Activated CD4-positive, alpha-beta T cell treated with anti-CD3 and anti-CD28 coated beads for 36 hours (primary cell): ENCODE measurements at places on chromosomes 7 and 10. TPM values are rescaled to one million over a fixed set of nuclear protein-coding genes. Genes with fewer than 3 reads are reported as not detected.

Gene PIP
- total RNA-seq = not detected

Gene FAM237B
- not detected for total RNA-seq

Gene GPAM
- total RNA-seq = 7.5 TPM

Gene SAMD9
- 10.7 TPM for total RNA-seq

Gene MEIG1
- 0.81 TPM for total RNA-seq

DNA sequence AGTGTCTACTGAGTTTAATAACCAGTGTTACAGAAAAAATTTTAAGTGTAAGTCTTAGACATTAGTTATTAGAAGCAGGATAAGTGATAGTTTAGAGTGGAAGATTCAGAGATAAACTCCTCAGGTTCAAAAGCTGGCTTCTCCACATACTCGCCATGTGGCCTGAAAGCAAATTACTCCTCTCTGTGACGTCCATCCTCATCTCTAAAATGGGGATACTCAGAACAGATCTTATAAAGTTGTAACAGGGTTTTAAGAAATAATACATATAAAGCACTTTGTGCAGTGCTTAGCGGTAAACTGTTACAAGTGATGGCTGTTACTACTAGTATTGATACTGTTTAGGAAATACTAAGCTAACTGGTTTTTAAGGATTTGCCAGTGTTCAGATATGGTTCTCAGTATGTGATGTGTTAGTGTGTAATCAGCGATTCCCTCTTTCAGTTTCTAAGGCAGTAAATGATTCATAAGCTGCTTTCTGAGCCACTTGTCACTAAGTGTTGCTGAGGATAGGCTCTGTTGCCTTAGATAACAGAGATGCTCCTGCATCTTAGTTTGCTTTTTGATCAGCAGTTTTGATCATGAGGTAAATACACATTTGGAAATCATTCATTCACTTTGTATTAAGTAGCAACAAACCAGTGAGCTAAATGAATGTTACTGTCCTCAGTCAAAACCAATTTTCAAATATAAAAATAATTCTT, 58.7 kb downstream of the CYP51A1 start:
- no peak for DNase-seq

- no peak for DNase-seq
Measured at GRCh38 chr7:4815609-4816418, 40.4 kb downstream of the AP5Z1 start.

GRCh38 chr10:24197263-24197662, 11.7 kb upstream of the KIAA1217 start:
- no peak for DNase-seq

GRCh38 chr7:30424506-30424905, 54.1 kb downstream of the NOD1 start:
- no peak for DNase-seq

DNA sequence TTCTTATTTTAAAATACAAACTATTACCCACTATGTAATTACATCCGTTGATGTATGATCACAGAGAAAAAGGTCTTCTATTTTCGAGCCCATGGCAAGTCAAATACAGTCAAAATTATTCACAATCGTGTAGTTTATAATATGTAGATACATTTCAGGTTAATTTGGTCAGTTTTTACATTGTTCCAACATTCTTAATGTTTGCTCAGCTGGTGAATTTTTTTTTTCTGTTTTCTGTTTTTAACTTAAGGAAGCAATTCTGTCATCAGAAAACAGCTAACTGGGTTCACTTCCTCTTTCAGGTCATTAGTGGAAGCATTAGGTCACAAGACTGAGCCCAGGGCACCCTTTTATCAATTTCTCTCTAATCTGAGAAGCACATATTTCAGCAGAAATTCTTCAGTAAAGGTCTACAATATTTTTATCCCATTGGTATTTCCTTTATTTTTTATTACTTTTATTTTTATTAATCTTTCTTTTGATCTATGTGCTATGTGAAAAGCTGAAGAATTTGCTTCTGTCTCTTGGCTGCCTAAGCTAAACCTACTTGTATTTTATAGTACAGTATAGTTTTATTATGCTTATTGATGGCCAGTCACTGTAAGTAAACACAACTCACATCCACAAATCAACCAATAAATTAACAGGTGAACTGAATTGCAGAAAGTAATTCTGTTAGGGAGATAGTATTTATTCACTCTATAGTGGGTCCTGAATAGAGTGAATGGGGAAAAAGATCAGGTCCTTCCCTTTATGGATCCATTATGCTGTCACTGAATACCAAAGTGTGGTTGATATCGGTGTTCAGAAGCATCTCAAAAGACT, 84.6 kb downstream of the ICA1 start:
- DNase-seq = no peak

- no peak for DNase-seq
Measured at GRCh38 chr7:23539494-23539907, 7.7 kb upstream of the TRA2A start.

DNA sequence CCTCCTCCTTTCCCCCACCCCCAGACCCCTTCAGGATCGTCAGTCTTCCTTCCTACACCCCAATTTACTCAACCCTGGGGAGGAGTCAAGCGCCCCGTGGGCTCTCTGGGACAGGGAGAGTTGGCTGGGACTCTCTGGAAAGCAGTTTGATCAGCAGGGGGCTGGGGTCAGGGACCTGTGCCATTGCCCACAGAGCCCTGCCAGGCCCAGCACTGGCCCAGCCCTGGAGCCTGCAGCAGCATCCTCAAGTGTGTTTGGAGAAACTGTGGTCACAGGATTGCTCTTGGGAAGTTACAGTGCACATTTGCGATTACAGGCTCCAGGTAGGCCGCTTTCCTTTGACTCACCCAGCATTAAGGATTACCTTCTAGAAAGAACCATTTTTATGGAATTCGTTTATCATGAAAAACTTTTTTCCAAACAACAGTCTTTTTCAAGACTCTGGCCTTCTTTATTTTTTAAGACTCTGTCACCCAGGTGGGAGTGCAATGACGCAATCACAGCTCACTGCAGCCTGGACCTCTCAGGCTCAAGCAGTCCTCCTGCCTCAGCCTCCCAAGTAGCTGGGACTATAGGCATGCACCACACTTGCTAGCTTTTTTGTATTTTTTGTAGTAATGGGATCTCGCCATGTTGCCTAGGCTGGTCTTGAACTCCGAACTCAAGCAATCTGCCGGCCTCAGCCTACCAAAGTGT, 50.7 kb downstream of the CHST3 start:
- no peak for DNase-seq

GRCh38 chr10:76036111-76036940, 604.9 kb downstream of the LRMDA start:
- peak; percentile 73 for DNase-seq

DNA sequence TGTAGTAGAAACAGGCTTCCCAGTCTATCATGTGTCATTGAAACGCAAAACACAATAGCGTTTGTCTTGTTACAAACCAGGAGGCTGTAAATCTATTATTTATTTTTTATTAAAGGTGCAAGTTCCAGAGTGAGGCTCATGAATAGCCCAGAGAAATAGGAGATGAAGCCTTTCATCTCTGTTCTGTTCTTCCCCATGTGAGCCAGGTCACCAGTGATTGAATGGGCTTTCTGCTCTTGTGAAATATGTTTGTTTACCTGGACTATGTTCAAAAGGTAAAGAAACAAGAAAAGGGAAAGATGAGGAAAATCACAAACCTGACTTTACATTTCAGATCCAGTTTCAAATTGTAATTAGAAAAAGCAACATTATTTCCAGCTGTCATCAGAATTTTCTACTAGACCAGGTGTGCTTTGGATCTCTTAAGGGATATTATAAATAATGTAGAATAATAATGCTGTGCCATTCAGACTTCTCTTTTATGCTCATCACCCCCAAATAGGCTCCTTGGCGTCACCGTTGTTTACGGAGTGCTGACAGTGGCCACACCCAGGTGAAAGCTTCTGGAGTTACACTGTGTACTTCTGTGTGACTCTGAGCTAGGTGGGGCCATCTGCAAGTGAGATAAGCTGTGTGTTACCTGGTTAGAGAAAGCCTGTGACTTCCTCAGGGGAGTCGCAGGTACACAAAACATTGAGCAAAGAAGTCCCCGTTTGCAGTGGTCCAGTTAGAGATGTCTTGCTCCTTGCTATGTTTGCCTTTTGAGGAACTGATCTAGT, 274.9 kb downstream of the SDK1 start:
- DNase-seq = no peak

DNA sequence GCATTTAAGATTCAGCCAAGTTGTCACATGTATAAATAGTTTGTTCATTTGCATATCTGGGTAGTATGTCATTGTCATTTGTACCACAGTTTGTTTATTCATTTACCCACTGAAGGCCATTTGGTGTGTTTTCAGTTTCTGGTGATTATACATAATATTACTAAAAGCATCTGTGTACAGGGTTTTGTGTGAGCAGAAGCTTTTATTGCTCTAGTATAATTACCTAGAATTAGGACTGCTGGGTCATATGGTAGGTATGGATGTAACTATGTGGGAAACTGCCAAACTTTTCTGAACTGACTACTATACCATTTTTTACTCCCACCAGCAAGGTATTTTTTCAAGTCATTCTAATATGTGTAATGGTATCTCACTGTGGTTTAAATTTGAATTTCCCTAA, 584.0 kb upstream of the GHITM start:
- no peak for DNase-seq

DNA sequence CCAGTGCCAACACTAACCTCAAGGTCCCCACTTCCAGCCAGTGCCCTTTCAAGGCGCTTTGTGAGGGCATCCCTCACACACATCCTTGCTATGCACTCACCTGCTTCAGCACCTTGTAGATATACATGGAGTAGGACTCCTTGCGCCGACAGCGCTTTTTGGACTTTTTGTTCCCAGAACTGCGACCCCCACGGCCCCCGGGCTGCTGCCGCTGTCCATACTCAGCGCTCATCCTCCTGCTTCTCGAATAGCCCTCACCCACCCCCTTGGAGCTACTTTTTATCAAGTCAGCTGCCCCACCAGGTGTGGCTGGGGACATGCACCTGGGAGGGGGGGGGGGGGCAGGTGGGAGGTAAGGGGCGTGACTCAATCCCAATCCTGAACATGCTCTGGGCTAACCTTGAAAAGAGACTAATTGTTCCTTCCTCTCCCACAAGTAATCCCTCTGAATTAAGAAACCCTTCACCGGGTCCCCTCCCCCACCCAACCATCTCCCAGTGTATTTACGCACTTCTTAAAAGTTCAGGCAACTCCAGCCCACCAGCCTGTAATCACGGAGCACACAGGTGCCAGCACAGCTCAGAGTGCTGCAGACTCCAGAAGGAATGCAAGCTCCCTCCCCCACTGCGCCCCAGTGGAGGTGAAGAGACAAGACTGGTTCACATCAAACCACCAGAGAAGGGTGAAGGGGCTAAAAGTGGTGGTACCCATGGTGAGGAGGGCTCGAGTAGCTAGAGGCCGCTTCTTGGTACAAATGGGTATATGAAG, at the start of gene H2BK1:
Gene H2BK1, minus strand, starts transcription at position 402 of the 768 bp plus-strand sequence. Its CDS starts 170 bp downstream, at position 232.
- no peak for DNase-seq

- DNase-seq = no peak
Measured at GRCh38 chr10:20975236-20975635, 78.1 kb upstream of the NEBL start.

DNA sequence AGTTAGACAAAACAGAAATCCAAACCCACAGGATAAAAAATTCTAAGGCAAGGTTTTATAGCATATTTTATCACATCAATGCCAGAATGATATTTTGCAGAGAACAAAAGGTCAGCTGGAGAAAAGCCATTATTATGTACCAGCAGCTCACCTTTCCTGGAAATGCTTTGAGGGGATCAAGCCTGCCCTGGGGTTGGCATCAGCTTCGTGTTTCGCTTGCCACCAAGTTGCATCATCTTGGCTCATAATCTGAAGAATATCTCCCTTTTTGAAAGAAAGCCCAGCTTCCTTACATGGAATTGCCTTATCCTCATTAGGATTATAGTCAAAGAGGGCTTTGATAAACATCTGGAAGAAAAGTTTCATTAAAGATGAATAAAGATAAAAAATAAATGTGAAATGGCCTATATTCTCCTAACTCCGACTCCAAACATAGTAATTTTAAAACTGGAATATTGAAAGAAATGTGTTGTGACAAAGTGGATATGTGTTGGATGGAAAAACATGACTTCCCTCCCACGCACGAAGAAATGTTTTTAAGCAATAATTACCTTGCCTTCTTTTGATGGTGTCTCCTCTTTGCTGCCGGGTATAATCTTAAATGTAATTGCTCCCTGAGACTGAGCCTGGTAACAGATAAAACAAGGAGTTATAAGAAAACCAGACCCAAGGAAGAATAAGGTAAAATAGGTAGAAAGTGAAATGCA, 121.3 kb upstream of the ODAD2 start:
- no peak for DNase-seq

DNA sequence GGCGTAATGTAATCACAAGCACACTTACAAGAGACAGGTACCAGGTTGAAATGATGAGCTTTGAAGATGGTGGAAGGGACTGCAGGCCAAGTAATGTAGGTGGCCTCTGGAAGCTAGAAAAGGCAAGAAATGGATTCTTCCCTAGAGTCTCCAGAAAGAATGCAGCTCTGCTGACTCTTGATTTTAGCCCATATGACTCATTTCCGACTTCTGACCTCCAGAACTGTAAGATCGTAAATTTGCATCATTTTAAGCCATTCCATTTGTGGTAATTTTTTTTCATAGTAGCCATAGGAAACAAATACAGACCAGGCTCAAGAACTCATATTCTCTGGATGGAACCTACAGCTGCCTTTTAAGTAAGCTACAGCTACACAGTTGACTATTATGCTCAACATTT, 315.5 kb downstream of the MAGI2 start:
- no peak for DNase-seq
